ENCODE measurements at places on chromosomes 7 and 10.

- no peak for DNase-seq
These were observed 436.8 kb downstream of the RPS24 start for GRCh38 chr10:78470267-78471103.

DNA sequence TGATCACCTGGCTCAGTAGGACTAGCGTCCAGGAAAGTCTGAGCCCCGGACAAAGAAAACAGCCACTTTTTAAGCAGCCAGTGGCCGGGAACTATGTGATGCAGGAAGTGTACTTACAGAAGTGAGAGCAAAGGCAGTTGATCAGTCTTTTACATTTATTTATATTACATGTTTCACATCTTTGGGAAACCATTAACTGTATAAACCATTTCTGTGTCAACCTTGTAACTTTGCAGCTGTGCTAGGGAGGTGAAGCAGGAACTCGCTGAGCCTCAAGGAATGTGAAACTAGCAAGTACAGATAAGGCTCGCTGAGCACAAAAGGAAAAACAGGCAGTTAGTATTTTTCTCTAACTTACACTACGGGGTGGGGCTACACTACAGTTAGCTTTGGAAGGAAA lies 39.9 kb upstream of the HECW1 start:
- DNase-seq: no peak

GRCh38 chr10:126977216-126977615 lies 72.0 kb downstream of the DOCK1 start:
- DNase-seq: no peak

DNA sequence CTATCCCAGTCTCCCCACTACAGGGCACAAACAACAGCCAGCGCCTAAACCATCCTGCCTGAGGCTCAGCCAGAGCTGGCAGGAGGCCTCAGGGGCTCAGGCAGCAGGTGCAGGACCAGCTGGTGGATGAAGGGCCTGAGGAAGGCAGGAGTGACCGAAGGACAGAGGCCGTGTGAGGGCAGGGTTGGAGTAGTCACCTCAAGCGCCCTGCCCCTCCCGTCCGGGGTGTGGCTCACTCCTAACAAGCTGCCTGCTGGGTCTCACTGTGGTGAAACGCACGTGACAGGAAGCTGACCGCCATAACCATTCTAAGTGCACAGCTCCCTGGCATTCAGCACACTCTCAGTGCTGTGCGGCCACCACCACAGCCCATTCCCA lies 281.1 kb downstream of the ELFN1 start:
- no peak for DNase-seq
